NCI-H2171 (cell line): ENCODE measurements at places on chromosomes 3 and 15.

- DNase-seq, result no peak
Measured at GRCh38 chr3:46675843-46676567, 17.5 kb downstream of the ALS2CL start.

GRCh38 chr3:141804447-141804777 lies 41.2 kb downstream of the GRK7 start:
- no peak for DNase-seq

DNA sequence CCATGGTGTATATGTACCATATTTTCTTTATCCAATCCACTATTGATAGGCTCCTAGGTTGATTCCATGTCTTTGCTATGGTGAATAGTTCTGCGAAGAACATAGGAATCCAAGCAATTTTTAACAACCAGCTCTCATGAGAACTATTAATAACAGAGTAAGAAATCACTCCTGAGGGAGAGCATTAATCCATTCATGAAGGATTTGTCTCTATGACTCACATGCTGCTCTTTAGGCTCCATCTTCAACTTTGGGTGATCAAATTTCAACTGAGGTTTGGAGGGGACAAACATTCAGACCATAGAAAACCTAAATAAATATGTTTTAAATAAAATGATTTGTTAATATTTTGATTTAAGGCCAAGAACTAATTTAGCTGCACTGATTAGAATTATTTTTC lies 147.4 kb downstream of the NSUN3 start:
- DNase-seq, result no peak

GRCh38 chr3:58520403-58521335 lies 16.3 kb downstream of the ACOX2 start:
- DNase-seq, result no peak

DNA sequence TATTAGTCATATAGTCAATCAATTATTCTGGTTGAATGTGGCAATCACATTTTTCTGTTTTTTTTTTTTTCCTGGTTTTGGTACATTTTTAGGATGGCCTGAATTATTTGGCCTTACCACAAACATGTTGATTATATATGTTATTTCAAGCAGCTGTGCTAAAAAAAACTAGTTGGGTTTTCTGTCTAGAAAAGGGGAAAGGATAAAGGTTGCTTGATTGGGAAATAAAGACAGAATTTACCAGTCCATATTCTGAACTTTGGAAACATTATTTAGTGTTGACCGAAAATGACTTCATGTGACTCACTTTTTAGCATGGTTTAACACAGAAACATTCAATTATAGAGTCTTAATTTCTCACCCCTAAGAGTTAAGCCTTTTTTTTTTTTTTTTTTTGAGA lies 8.1 kb downstream of the MORF4L1 start:
- DNase-seq, result no peak

DNA sequence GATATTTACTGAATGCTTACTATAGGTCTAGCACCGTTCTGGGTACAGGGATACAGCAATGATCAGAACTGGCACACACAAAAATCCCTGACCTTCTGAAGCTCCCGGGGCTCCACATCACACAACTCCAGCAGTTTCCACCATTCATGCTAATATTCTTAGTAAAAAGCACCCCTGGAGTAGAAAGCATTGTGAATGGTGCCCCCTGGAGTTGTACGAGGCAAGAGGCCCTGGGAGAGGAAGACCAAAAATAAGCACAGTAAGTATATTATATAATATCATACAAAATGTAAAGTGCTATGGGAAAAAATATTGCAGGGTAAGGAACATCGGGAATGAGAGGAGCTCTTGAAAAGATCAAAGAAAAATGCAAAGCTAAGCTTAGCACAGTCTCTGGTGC lies 790 bp upstream of the SRGAP3 start:
- DNase-seq, result no peak

DNA sequence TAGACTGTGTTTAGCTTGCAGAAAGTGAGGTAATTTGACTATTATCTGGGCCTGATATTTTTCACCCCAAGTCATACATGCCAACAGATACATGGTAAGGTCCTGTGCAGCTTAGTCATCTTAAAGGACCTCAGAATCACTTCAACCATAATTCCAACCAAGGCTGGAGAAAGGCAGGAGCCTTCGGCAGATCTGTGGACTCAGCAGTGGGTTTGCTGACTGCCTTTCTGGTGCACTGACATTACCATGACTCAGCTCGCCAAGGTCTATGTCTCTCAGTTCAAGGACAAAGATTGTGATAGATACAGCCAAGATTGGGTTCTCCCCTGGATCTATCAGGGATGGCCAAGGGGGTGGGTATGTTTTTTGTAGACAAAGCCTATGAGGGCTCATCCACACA lies 32.7 kb downstream of the LYZL4 start:
- no peak for DNase-seq

GRCh38 chr15:32919749-32920414 lies 202.1 kb downstream of the GREM1 start:
- DNase-seq, result no peak

DNA sequence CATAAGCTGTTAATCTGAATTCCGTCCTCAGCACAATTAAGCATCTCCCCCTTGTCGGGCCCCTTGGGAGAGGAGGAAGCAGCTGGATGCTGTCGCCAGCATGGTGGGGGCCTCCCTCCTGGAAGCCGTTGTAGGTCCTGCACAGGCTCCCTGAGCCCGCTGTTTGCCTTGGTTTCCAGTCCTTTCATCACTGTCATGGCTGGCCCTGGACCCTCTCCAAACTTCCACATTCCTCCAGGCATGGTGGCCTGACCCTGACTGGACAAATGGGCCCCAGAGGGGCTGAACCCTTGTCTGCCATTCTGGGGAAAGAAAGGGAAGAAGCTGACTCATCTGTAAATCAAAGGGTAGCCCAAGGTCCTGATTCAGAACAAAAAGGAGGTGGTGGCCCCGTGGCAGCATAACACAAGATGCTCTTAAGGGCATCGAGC lies 300.5 kb upstream of the LRRFIP2 start:
- no peak for DNase-seq

DNA sequence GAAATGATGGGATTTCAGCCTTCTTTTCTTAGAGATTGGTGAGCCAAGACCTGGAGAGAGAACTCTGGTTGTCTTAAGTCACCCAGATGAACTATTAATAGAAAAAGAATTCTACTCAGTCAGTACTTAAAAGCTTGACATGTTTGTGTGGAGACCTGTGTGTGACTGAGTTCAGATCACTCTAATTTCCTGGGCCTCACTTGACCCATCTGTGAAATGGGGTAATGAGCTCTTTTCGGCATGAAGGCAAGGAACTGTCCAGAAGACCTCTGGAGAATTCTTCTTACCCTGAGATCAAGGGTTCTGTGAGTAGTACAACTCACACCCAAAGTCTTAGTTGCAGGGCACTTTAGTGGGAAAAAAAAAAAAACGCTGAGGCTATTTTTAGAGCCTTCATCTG lies 92.9 kb downstream of the LPP start:
- no peak for DNase-seq

- no peak for DNase-seq
Measured at GRCh38 chr3:170802164-170803151, 67.5 kb downstream of the RPL22L1 start.

DNA sequence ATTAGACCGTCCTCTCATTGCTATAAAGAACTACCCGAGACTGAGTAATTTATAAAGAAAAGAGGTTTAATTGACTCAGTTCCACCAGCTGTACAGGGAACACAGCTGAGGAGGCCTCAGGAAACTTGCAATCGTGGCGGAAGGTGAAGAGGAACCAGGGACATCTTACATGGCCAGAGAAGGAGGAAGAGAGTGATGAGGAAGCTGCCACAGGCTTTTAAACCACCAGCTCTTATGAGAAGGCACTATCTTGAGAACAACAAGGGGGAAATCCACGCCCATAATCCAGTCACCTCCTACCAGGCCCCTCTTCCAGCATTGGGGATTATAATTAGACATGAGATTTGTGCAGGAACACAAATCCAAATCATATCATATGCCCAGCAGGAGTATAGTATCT lies 138.5 kb downstream of the ALCAM start:
- no peak for DNase-seq

GRCh38 chr3:192062186-192062585 lies 601.2 kb downstream of the PYDC2 start:
- DNase-seq, result no peak

DNA sequence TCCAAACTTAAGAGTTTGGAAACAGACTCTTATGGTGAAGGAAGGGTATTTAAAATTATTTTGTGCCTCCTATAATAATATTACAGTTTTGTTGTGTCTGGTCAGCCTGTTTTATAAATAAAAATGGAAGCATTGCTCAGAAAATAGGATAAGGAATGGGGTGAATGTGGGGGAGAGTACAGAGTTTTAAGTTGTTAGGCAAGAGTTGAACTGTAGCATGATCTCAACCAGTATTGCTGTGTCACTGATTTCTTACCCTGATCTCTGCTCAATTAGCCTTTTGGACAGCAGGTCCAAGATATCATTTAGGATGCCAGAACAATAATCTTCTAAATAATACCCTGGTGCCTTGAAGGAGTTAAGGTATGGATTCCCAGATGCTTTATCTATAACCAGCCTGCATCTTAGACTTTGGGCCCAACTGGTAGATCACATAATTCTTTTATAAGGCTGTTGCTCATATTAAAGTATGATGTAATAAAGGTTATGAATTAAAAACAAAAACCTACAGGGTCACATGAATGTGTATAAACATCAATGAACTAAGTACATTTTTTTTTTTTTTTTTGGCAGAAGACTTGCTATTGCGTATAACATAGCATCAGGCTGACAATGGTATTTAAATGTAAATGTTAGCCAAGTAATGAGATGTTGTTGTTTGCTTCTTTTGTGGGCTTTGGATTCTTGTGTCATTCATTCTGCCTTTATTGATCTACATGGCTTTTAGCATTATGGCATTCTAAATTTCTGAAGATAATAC lies 70.0 kb downstream of the MITF start:
- DNase-seq, result no peak

DNA sequence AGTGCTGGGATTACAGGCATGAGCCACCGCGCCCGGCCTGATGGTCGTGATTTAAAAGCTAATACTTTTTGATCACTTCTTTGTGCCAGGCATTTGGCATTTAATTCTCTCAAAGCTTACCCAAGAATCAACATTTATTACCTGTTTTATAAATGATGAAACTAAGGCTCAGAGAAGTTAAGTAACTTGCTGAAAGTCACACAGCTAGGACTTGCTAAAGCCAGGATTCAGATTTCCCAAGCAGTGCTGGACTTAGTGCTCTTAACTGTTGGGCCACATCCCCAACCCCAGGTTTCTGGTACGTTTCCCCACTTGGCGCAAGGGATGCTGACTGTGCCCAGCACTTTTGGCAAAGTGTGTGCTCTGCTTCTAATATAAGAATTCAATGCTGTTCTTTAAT lies 10.5 kb downstream of the GRK7 start:
- DNase-seq, result no peak

DNA sequence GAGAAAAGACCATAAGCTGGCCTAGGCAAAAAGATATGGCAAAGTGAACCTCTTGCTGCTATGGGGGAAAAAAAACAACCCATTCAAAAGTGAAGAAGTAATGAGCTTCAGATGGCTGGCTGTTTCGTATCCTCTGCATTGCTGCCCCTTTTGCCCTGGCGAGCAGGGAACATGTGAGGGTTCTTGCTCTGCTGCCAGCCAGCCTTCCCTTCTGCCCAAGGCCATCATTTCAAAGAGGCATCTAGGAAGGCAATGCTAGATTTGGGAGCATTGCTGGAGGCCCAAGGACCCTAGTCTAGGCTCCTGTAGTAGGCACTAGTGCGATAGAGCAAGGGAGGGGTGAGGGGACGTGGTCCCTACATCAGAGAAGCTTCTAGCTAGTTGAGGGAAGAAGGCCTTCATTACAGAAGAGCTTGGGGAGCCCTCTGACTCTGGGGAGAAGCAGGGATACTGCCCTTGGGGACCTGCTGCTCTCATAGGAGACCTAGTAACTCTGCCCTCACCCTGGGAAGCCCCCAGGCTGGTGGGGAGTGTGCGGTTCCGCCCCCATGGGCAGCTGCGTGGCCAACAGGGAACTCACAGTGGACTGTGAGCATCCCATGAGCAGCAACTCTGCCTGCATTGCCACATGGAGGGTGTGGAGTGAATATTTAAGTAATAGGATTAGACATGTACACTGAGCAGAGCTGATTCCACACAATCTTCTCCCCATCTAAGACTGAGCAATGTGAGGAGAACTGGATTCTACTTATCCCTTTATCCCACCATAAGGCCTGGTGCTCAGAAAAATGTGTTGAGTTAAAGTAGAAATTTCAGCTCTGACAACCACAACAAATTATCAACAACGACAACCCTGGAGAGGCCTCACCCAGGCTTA lies 21.3 kb downstream of the ITGA11 start:
- DNase-seq, result no peak

DNA sequence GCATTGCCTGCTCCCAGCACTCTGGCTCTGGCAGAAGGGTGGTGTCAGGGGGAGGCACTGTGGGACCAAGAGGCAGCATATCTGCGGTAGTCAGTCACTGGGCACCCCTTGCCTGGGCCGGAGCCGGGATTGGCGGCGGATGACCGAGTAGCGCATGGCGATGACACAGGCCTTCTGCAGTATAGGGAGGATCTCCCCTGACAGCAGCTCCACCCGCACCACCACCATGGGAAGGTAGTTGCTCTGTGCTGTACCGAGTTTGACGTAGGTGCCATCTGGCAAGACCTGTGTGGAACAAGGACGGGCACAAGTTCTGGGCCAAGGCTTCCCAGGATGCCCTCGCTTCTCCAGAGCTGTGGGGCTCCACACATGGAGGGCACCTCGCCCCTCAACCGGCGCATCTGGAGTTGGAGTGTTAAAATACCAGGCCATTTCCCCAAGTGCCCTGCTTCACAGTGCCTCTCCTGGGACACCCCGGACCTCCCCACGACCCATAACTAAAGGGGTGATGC lies 6.6 kb downstream of the ACOX2 start:
- DNase-seq, result no peak

DNA sequence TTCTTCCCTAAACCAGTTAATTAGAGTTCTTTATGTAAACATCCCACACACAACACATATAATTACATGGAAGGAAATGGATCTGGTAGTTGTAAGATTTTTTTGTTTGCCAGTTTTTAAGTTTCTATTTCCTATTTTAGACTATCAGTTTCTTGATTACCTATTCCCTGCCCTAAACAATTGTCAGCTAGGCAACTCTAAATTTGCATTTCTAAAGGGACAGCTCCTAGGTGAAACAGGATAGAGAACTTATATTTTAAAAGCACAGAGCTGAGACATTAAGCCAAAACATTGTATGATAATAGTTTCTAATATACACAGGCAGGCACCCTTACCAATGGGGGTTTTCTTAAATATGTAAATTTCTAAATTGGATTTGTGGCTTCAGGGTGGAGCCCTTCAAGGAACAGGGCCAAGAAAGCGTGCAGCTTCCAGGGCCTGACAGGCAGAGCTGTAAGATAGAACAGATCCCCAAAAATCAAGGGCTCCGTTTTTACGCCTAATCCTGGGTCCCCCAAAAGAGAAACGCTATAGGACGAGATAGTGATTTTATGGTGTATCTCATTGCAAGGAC lies 8.9 kb downstream of the LEKR1 start:
- no peak for DNase-seq

DNA sequence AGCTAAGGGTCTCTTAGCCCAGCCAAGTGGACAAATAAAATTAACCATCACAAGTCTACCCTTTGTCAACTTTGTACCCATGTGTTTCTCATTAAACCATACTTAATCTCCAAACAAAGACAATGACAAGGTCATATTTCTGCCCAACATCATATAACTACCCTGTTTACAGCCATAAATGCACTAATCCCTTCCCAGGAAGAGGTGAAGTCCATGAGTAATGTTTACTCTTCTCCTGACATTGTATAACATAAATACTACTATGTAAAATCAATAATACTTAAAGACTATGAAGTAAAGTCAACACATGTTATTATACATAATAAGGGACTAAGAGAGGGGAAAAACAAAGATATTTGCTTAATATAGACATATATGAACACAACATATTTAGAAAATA lies 38.5 kb upstream of the FAN1 start:
- DNase-seq, result no peak
